GM12892 (cell line): ENCODE measurements at places on chromosomes 12 and 14.

GRCh38 chr12:132056951-132057350 lies 87.2 kb downstream of the DDX51 start:
- DNase-seq: no peak

GRCh38 chr14:33564774-33565630 lies 385.9 kb downstream of the EGLN3 start:
- DNase-seq: no peak

DNA sequence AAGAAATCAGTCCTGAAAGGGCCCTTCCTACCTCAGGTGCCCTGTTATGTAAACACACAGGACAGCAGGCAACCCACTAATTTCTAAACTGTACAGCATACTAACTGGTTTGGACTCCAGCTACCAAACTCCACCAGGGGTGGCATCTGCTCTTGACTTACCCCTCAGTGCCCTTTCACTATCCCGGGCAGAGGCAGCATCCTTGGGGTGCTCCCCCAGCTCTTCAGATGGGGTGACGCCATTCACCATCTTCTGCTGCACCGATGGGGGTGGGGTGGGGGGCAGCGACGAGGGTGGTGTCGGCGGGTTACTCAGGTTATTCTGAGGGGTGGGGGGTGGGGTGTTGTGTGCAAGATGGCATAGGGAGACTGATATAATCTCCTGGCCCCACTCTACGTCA lies 11.5 kb upstream of the PRKAG1 start:
- no peak for DNase-seq

DNA sequence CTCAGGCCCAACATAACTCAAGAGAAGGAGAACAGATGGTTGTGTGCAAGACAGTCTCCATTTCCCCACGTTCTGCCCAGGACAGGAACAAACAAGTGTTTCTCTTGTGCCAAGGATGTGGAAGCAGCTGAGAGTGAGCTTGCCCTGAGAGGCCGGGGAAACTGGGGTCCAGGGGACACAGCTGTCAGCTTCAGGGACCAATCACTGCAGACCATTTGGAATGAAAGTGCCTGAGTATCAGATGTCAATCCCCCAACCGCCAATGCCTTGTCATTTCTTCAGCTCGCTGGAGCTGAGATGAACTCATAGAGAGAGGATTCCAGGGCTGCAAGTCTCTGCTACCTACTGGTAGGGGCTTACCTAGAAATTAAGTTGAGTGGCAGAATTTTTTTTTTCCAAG lies 71.9 kb upstream of the METAP2 start:
- no peak for DNase-seq

DNA sequence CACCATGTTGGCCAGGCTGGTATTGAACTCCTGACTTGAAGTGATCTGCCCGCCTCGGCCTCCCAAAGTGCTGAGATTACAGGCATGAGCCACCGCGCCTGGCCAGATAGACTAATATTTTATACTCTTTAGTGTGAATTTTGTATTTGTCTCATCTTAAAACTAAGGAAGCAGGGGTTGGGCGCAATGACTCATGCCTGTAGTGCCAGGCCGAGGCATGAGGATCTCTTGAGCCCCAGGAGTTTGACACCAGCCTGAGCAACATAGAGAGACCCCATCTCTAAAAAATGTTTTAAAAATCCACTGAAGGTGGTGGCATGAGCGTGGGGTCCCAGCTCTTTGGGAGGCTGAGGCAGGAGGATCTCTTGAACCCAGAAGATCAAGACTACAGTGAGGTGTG lies 9.0 kb downstream of the DYNC1H1 start:
- no peak for DNase-seq

DNA sequence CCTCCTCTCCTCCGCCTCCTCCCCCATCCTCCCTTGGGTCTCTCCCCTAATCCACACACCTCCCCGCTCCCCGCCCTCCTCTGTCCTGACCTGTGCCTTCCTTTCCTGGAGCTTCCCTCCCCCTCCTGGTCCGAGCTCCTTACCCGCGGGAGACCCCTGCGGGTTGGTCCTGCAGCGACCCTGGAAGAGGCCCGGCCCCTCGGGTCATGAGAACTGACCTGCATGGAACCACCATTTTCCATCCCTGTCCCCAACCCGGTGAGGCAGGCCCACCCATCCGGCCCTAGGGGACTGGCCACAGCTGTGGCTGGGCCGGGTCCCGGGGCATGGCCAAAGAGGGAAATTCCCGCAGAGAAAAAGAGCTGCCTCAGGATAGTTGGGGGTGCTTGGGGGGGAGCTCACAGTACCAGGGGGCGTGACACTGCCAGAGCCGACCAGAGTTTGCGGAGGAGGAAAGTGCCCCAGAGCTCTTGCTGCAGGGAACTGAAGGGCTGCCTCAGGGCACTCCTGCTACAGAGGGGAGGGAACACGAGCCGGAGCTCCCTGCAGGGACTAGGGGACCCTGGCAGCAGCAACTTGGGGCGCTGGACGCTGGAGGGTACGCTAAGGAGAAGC lies 613 bp downstream of the ARHGEF40 start:
- DNase-seq: no peak

GRCh38 chr12:46430340-46430948 lies 57.9 kb upstream of the SLC38A2 start:
- no peak for DNase-seq

DNA sequence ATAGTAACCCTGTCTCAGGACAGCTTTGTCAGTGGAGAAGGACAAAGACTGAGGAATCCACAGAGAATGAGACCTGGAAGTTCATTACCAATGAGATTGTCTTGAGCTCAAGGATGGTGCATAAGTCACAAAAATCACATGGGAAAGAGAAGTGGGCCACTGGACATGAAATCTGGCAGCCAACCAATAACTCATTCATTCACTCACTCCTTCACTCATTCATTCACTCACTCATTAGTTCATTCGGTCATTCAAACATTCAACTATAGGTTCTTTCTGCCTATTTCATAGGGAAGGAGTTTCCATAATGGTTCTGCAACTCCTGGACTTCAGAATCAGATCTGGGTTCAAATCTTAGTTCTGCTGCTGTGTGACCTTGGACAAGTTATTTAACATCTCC lies 18.2 kb upstream of the WSCD2 start:
- no peak for DNase-seq

- DNase-seq: no peak
Observed at GRCh38 chr12:9039397-9039977, 50.1 kb downstream of the KLRG1 start.

GRCh38 chr12:2336409-2336829 lies 283.6 kb downstream of the CACNA1C start:
- DNase-seq: no peak

GRCh38 chr14:93430315-93431035 lies at the start of gene UNC79:
Gene UNC79 (plus strand): TSS chr14:93430939. CDS start chr14:93431030, 91 bp downstream.
- no peak for DNase-seq

- DNase-seq: no peak
Observed at GRCh38 chr14:103089386-103090335, 4.9 kb upstream of the EXOC3L4 start.
